ENCODE measurements at places on chromosomes 2 and 18.

DNA sequence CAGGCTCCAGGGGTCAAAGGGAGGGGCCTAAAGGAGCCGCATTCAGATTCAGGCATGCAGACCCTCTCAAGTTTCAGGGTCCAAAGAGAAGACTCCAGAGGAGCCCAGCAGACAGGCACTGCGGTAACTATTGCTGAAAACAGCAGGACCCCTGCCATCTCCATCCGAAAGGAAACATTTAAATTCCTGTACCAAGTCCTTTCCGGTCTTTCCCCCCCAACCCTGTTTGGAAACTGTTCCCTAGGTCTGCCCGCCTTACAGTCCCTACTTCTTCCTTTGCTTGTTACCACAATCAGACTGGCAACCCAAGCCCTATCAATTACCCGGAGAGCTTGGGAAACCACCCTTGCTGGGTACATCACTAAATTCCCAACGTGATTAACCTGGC lies 82.0 kb downstream of the DNMT3A start:
- DNase-seq, result no peak

GRCh38 chr2:234679741-234680687 lies 183.1 kb upstream of the ARL4C start:
- DNase-seq, result peak; percentile 97

DNA sequence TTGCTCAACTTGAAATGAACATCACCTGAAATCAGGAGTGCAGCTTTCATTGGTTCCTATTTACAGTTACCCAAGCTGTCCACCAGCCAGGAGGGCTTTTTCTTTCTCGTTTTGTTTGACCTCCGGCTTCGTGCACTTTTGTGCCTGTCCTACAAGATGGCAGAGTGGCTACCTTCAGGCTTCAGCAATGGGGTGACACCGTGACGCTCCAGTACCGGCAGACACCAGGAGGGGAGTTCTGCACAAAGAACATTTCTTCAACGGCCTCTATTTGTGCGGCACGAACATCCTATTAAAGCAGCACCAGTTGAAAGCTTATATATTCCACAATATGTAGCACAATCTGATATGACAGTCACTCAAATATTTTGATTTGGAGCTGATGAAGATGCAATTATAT lies 18.3 kb downstream of the RNASEH1 start:
- no peak for DNase-seq

DNA sequence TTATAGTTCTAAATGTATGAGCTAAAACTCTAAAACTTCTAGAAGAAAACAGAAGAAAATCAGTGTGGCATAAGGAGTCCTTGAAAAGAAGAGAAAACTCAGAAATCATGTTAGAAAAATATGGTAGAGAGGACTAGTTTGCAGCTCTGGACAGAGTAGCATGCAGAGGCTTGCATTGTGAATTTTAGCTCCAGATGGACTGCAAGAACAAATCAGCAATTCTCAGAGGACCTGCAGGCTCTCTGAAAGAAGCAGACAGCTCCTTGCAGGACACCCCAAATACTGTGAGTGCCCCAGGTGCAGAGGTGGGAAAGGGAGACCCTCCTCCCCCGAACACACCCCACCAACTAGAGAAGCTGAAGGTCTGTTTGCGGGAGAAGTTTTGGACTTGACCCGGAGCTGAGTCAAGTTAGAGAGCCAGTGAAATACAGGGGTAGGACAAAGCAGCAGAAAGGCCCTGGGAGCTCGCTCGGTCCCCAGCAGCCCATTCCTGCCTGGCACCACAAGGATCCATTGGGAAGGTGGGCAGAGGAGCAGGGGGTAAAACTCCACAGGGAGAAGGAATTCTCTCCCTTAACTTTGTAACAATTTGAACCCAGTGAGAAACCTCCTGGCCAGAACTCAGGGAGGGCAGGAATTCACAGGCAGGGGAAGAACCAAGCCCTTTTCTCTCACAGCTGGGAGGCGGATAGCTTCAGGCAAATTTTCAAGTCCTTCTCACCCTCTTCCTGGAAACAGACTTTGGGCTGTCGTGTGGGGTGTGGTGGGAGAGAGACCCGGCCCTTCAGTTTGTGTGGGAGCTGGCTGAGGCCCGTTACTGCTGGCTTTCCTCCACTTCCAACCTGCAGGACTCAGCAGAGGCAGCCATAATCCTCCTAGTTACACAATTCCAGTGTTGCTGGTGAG lies 216.2 kb upstream of the SLC35G4 start:
- no peak for DNase-seq
